ENCODE measurements at places on chromosomes 12 and 14. TPM values are rescaled to one million over a fixed set of nuclear protein-coding genes. Genes with fewer than 3 reads are reported as not detected.
A peak's percentile ranks its signal among the peaks of the same experiment; 100 is the strongest.

DNA sequence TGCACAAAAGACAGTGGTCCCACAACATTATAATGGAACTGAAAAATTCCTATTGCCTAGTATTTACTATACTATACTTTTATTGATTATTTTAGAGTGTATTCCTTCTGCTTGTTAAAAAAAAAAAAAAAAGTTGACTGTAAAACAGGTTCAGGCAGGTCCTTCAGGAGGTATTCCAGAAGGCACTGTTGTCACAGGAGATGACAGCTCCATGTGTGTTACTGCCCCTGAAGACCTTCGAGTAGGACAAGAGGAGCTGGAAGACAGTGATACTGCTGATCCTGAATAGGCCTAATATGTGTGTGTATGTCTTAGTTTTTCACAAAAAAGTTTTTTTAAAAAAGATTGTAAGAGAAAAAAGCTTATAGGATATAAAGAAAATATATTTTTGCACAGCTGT lies 12.3 kb downstream of the UBE2N start:
- DNase-seq = no peak

GRCh38 chr12:110743571-110744093 lies 941 bp upstream of the PPP1CC start:
- DNase-seq = peak; percentile 29

GRCh38 chr12:286531-287300 lies 24.1 kb upstream of the SLC6A13 start:
- DNase-seq = no peak

Gene LRRC10
- not detected for total RNA-seq

Gene C12orf54
- not detected for total RNA-seq

Gene KRT2
- not detected for total RNA-seq

Data from activated naive CD8-positive, alpha-beta T cell treated with anti-CD3 and anti-CD28 coated beads, Interleukin-2, amount 10 ng/mL, durations not matched to agents 7 days and 5 days (primary cell).